ENCODE measurements at places on chromosomes 3 and 15. TPM values are rescaled to one million over a fixed set of nuclear protein-coding genes. Genes with fewer than 3 reads are reported as not detected.

The MESP2 gene
- not detected for total RNA-seq

The CFAP100 gene
- total RNA-seq, result not detected

The DGKG gene
- 2.2 TPM for total RNA-seq

The PRR20G gene
- total RNA-seq, result not detected

The NR2F2 gene
- 22.0 TPM for total RNA-seq

The EOMES gene
- 0.31 TPM for total RNA-seq

The GOLGA8S gene
- 0.21 TPM for total RNA-seq

The GOLGA8N gene
- 12.8 TPM for total RNA-seq

The SPINT1 gene
- 49.2 TPM for total RNA-seq

The KLHL6 gene
- 4.2 TPM for total RNA-seq

The POLQ gene
- total RNA-seq, result 3.7 TPM

The ALPK3 gene
- 64.6 TPM for total RNA-seq

The MYO5C gene
- 11.0 TPM for total RNA-seq

The LXN gene
- total RNA-seq, result 17.6 TPM

The POTEB2 gene
- total RNA-seq, result not detected

The SEMA3B gene
- total RNA-seq, result 45.2 TPM

The TP63 gene
- total RNA-seq, result 43.2 TPM

The TRIM42 gene
- not detected for total RNA-seq

The TTLL13 gene
- not detected for total RNA-seq

The APBA2 gene
- 8.1 TPM for total RNA-seq

The TLE3 gene
- total RNA-seq, result 34.7 TPM

The ACP3 gene
- total RNA-seq, result 8.3 TPM

The RNU5B-1 gene
- total RNA-seq, result not detected

The HDC gene
- 3.4 TPM for total RNA-seq

The CCR2 gene
- total RNA-seq, result 1.2 TPM

The ANKRD34C gene
- total RNA-seq, result 0.21 TPM

The AGBL1 gene
- 77.9 TPM for total RNA-seq

The IL5RA gene
- 0.31 TPM for total RNA-seq

The GRM2 gene
- total RNA-seq, result 0.21 TPM

The FOXB1 gene
- total RNA-seq, result not detected

The CPN2 gene
- total RNA-seq, result not detected

The RASGRP1 gene
- total RNA-seq, result 2.1 TPM

The DUOX2 gene
- total RNA-seq, result 2.1 TPM

The ACSBG1 gene
- 1.5 TPM for total RNA-seq

The AEN gene
- total RNA-seq, result 8.1 TPM

The NISCH gene
- 82.2 TPM for total RNA-seq
